Activated CD4-positive, alpha-beta memory T cell treated with anti-CD3 and anti-CD28 coated beads, Interleukin-2, amount 10 ng/mL, durations not matched to agents 7 days and 5 days (primary cell): ENCODE measurements at places on chromosomes 4 and X. TPM values are rescaled to one million over a fixed set of nuclear protein-coding genes. Genes with fewer than 3 reads are reported as not detected.

GRCh38 chrX:17876135-17876534 lies 15.0 kb upstream of the RAI2 start:
- H3K4me3 ChIP-seq = no peak overlapping the region
- no peaks in the 10 kb centered on the region for H3K36me3 ChIP-seq
- no peak for DNase-seq

SMIM31 gene
- not detected for total RNA-seq

DNA sequence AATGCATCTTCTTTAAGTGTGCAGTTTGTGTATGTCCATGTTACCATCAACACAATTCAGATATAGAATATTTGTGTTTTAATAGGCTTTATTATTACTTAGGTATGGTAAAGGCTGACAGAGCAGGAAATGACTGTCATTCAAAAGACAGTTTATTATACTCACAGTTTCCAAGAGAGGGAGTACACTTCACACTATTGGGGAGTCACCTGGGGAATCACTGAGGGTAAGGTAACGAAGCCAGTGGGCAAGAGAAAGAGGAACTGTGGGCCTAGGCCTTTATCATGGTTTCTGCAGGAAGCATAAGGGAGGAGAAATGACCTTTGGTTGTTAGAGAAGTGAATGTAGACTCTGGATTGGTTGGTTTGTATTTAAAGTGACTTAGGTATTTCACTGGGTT lies 235.1 kb upstream of the HCCS start:
- no peak overlapping the region for H3K27ac ChIP-seq
- no peaks in the 10 kb centered on the region for H3K27me3 ChIP-seq
- DNase-seq = no peak
- no peak overlapping the region for H3K4me3 ChIP-seq
- H3K4me1 ChIP-seq = no peaks in the 10 kb centered on the region

- H3K27ac ChIP-seq = no peak overlapping the region
- no peaks in the 10 kb centered on the region for H3K4me1 ChIP-seq
- no peak for DNase-seq
- no peaks in the 10 kb centered on the region for H3K36me3 ChIP-seq
- no peak overlapping the region for H3K4me3 ChIP-seq
- H3K27me3 ChIP-seq = no peaks in the 10 kb centered on the region
These were observed 15.8 kb downstream of the SORBS2 start for GRCh38 chr4:185796176-185796575.

DNA sequence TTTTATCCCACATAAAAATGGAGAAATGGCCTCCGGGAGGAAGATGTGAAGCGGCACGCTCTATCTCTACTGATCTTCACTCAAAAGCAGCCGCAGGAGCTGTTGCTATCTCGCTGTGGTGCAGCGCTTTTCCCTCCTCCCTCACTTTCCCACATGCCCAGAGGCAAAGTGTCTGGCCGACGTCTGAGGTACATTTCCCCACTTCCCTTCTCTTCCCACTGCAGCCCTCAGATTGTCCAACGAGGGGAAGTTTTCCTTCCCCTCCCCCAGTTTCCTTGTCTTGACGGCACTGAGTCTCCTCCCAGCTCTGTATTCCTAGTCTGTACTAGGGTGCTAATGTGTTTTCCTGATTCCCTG lies 660 bp upstream of the COL25A1 start:
- no peaks in the 10 kb centered on the region for H3K36me3 ChIP-seq
- peaks cover 72% of the 10 kb centered on the region for H3K27me3 ChIP-seq
- peak overlapping the region; percentile 46 for H3K4me3 ChIP-seq
- peaks cover 14% of the 10 kb centered on the region for H3K4me1 ChIP-seq
- H3K27ac ChIP-seq = no peak overlapping the region
- no peak for DNase-seq

DGKK gene
- total RNA-seq = not detected

- no peaks in the 10 kb centered on the region for H3K36me3 ChIP-seq
- H3K27me3 ChIP-seq = peaks cover 19% of the 10 kb centered on the region
- H3K4me1 ChIP-seq = no peaks in the 10 kb centered on the region
- DNase-seq = no peak
- H3K4me3 ChIP-seq = no peak overlapping the region
These were observed 59.7 kb downstream of the RWDD4 start for GRCh38 chr4:183599284-183599683.

DNA sequence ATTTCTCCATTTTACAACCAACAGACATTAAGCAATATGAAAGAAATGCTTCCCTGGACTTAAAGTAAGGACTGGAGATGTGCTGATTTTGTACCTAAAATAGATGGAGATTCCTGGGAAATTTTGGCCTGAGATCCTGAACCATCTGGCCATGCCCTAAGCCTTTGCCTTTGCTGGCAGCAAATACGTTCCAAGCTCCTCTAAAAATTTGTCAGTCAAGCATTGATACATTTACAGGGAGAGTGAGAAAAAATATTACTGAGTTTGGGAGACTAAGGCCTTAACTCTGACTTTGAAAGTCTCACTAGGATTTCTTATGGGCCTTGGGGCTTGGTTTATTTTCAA lies 63.9 kb downstream of the FHDC1 start:
- H3K36me3 ChIP-seq = no peaks in the 10 kb centered on the region
- no peak overlapping the region for H3K27ac ChIP-seq
- peaks cover 8% of the 10 kb centered on the region for H3K27me3 ChIP-seq
- no peak for DNase-seq
- no peak overlapping the region for H3K4me3 ChIP-seq

DNA sequence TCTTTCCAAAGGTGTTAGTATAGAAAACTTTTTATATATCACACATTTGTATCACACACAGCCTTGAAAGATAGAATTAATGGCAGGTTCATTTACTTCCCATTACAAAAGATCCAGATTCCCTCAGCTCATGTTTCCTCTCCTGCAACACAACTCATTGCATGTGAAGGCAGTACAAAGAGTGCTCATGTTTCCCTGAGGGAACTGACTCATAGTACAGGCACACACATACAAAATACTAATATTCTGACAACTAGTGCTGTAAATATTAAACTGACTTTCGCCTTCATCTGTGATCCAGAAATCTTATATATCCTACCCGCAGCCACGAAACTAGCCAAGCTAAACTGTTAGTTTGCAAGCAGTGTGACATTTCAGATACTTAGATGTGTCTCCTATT lies 819.8 kb upstream of the PCDH7 start:
- H3K27me3 ChIP-seq = no peaks in the 10 kb centered on the region
- H3K27ac ChIP-seq = no peak overlapping the region
- no peak overlapping the region for H3K4me3 ChIP-seq
- no peaks in the 10 kb centered on the region for H3K36me3 ChIP-seq
- no peak for DNase-seq

GRCh38 chrX:18537068-18537467 lies 111.7 kb downstream of the CDKL5 start:
- H3K36me3 ChIP-seq = no peaks in the 10 kb centered on the region
- no peaks in the 10 kb centered on the region for H3K27me3 ChIP-seq
- peaks cover 7% of the 10 kb centered on the region for H3K4me1 ChIP-seq
- H3K4me3 ChIP-seq = no peak overlapping the region
- H3K27ac ChIP-seq = no peak overlapping the region

- H3K36me3 ChIP-seq = peaks cover 9% of the 10 kb centered on the region
- H3K27ac ChIP-seq = no peak overlapping the region
- no peak overlapping the region for H3K4me3 ChIP-seq
- no peaks in the 10 kb centered on the region for H3K27me3 ChIP-seq
These were observed 37.5 kb downstream of the HERC3 start for GRCh38 chr4:88629826-88630225.

DNA sequence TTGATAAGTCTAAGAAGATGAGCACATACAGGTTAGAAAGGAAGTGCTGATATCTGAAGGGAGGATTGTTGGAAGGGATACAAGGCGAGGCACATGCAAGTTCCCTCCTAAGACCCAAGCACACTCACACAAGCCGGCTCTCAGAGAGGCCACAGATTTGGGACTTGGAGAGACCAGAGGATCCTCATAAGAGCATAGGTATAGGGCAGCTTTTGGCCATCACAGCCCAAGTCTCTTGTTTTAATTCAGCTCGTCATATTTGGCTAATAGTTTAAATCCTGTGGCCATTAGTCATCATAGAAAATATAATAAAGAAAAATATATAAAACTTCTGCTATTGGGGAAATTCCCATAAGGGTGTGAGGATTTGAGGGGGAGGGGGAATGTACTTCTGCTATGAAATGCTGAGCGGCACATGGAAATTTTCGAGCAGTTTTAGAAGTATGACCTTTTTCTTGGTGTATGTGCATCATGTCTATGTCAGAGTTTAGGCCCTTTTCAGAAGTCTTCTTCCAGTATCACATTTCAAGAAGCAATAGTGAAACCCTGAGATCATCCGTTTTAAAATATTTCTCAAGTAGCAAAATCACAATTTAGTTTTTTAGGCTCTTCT lies 97.7 kb downstream of the NFKB1 start:
- H3K27me3 ChIP-seq = no peaks in the 10 kb centered on the region
- H3K36me3 ChIP-seq = peaks cover 88% of the 10 kb centered on the region
- H3K4me1 ChIP-seq = peaks cover 76% of the 10 kb centered on the region

- peaks cover 3% of the 10 kb centered on the region for H3K4me1 ChIP-seq
- no peak overlapping the region for H3K27ac ChIP-seq
- no peak for DNase-seq
These were observed 273.9 kb downstream of the ARAP2 start for GRCh38 chr4:35970366-35970960.

- H3K27ac ChIP-seq = no peak overlapping the region
- H3K4me1 ChIP-seq = no peaks in the 10 kb centered on the region
- no peak overlapping the region for H3K4me3 ChIP-seq
- no peaks in the 10 kb centered on the region for H3K36me3 ChIP-seq
- no peaks in the 10 kb centered on the region for H3K27me3 ChIP-seq
These were observed 30.1 kb downstream of the TEX13A start for GRCh38 chrX:105190252-105190853.

TRO gene
- total RNA-seq = 1.5 TPM

RBM47 gene
- 2.2 TPM for total RNA-seq

ITIH6 gene
- not detected for total RNA-seq

GRCh38 chr4:25402521-25402920 lies 25.5 kb downstream of the ANAPC4 start:
- H3K27me3 ChIP-seq = no peaks in the 10 kb centered on the region
- no peak overlapping the region for H3K27ac ChIP-seq
- no peak overlapping the region for H3K4me3 ChIP-seq
- H3K4me1 ChIP-seq = no peaks in the 10 kb centered on the region

DNA sequence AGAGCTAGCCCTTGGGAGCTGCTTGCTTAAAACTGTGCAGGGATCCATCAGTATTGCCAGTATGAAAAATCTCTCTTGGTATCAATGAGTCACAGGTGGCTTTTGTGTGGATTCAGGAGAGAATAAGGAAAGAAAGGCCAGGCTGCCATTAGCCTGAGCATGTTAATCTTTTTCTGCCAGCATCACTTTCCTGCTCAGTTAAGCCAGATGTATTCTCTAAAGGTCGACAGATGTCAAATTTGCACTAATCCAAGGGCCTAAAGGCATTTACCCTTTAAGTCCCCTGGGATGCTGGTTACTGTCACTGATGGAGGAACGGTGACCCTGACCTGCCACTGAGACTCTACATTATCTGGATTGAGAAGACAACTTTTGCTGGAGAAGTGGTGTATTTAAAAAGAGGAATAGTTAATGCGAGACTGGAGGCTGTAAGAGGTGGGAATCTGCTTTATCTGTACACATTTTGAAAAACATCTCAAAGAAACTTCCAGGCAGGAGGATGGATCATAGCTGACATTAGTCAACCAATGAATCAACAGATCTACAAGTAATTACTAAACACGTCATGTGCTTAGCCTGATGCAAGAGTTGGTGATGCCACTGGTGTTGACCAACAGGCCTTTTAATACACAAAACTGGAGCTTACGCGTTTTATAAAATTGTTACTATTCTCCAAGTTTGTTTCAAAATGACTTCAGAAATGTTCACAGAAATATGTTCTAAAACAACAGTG lies 241.4 kb upstream of the ANXA3 start:
- H3K27me3 ChIP-seq = peaks cover 8% of the 10 kb centered on the region
- H3K27ac ChIP-seq = no peak overlapping the region
- no peaks in the 10 kb centered on the region for H3K36me3 ChIP-seq
- no peak overlapping the region for H3K4me3 ChIP-seq

- no peak overlapping the region for H3K4me3 ChIP-seq
- no peak for DNase-seq
- no peak overlapping the region for H3K27ac ChIP-seq
- no peaks in the 10 kb centered on the region for H3K27me3 ChIP-seq
- no peaks in the 10 kb centered on the region for H3K36me3 ChIP-seq
These were observed 72.9 kb upstream of the GYPA start for GRCh38 chr4:144213371-144213770.

DNA sequence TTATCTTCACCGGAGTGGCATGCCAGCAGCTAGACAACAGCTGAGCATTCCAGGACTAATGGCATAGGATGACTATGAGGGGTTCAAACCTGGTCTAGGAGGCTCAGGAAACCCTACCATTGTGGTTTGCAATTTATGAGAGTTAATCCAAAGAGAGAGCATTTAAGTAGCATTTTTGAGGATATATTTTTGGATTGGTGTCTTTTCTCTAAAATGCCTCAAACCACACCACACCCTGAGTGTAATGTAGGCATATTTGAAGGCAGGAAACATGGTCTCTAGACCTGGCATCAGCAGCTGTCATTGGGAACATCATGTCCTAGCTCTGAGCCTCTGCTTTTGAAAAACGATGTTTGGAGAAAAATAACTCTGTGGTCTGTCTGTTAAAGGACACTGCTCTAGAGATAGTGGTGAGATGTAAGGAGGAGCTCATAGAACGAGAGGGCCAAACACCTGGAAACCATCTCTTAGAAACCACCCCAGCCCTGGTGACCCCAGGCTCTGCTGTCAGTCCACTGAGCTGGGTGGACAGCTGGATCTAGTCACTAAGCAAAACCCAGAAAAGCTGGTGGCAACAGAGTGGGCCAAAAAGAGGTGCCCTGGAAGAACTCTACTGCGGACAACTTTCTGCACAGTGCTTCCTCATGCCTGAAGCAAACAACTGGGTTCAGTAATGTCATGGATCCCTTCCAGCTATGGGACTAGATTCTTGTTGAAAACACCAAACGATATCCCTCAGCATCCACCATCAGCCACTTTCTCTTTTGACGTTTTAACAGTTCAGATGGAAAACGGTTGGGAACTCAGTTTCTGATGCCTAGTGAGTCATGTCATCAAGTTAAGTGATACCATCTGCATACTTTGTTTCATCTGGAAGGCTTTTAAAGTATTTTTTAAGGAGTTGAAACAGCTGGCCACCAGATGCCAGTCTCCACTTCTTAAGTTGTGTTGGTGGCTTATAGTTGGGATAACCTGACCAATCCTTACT lies 100.2 kb upstream of the C1QTNF7 start:
- no peak overlapping the region for H3K27ac ChIP-seq
- H3K27me3 ChIP-seq = no peaks in the 10 kb centered on the region
- DNase-seq = no peak
- no peak overlapping the region for H3K4me3 ChIP-seq
- no peaks in the 10 kb centered on the region for H3K36me3 ChIP-seq
- no peaks in the 10 kb centered on the region for H3K4me1 ChIP-seq

- H3K27me3 ChIP-seq = no peaks in the 10 kb centered on the region
- no peak overlapping the region for H3K27ac ChIP-seq
- H3K4me1 ChIP-seq = peaks cover 7% of the 10 kb centered on the region
- no peaks in the 10 kb centered on the region for H3K36me3 ChIP-seq
- no peak overlapping the region for H3K4me3 ChIP-seq
- DNase-seq = no peak
These were observed 3.9 kb downstream of the PLP1 start for GRCh38 chrX:103780336-103781061.

- H3K4me3 ChIP-seq = no peak overlapping the region
- H3K4me1 ChIP-seq = no peaks in the 10 kb centered on the region
- DNase-seq = peak; percentile 2
- H3K27ac ChIP-seq = no peak overlapping the region
- no peaks in the 10 kb centered on the region for H3K27me3 ChIP-seq
- no peaks in the 10 kb centered on the region for H3K36me3 ChIP-seq
These were observed 136.2 kb downstream of the CPZ start for GRCh38 chr4:8728536-8729407.
